ENCODE measurements at places on chromosomes 11 and 22.

GRCh38 chr11:90476442-90477007 is 253.7 kb upstream of the CHORDC1 start:
- no peaks in the 10 kb centered on the region for H3K4me1 ChIP-seq
- H3K27me3 ChIP-seq = no peaks in the 10 kb centered on the region
- H3K36me3 ChIP-seq = no peaks in the 10 kb centered on the region
- H3K4me3 ChIP-seq = no peak overlapping the region

- no peak overlapping the region for H3K4me3 ChIP-seq
- no peaks in the 10 kb centered on the region for H3K27me3 ChIP-seq
- no peak for DNase-seq
- no peak overlapping the region for H3K27ac ChIP-seq
- H3K4me1 ChIP-seq = peaks cover 16% of the 10 kb centered on the region
- H3K36me3 ChIP-seq = peaks cover 6% of the 10 kb centered on the region
Observed at GRCh38 chr22:19118329-19118880, 3.8 kb downstream of the DGCR2 start.

GRCh38 chr11:90704510-90704909 is 481.7 kb upstream of the CHORDC1 start:
- H3K4me3 ChIP-seq = no peak overlapping the region
- H3K27me3 ChIP-seq = no peaks in the 10 kb centered on the region
- no peak overlapping the region for H3K27ac ChIP-seq

GRCh38 chr22:20063271-20064139 is 16.5 kb upstream of the DGCR8 start:
- no peaks in the 10 kb centered on the region for H3K4me1 ChIP-seq
- peaks cover 32% of the 10 kb centered on the region for H3K36me3 ChIP-seq
- H3K27me3 ChIP-seq = no peaks in the 10 kb centered on the region
- no peak for DNase-seq
- no peak overlapping the region for H3K27ac ChIP-seq
- no peak overlapping the region for H3K4me3 ChIP-seq

- H3K36me3 ChIP-seq = no peaks in the 10 kb centered on the region
- H3K4me3 ChIP-seq = no peak overlapping the region
- DNase-seq = no peak
- no peaks in the 10 kb centered on the region for H3K4me1 ChIP-seq
Observed at GRCh38 chr11:131854391-131854790, 484.0 kb downstream of the NTM start.

All from IMR-90 (cell line).